ENCODE measurements at places on chromosomes 4 and X.

DNA sequence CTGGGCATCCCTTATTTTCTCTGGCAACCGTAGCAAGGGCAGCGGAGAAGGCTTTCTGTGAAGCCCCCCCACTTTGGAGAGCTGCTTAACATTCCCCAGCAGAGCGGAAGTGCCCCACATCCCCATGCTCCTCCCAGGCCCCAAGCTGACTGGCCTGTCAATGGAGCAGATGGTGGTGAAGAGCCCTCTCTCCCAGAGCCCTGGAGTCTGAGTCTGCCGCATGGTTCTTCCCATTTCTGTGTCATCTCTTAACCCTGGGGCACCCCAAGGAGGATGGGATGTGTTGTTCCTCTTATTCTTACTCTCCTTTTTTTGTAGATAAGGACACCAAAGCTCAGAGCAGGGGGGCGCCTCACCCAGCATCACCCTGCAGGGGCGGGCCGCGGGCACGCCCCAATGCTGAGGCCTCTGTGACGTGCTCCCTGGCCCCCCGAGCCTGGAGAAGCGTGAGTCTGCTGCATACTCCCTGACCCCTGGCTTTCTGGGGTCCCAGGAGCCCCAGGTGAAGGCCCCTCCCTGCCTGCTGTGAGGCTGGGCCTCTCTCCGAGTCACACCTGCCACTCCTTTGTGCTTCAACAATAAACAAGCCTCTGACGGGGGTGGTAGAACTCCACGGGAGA, 35.9 kb downstream of the ADRA2C start:
- no peak for DNase-seq

DNA sequence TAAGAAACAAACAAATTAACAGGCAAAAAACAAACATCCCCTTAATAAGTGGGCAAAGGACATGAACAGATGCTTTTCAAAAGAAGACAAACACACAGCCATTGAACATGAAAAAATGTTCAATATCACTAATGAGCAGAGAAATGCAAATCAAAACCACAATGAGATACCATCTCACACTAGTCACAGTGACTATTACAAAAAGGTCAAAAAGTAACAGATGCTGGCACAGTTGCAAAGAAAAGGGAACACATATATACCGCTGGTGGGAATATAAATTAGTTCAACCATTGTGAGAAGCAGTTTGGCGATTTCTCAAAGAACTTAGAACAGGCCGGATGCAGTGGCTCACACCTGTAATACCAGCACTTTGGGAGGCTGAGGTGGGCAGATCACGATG, 146.1 kb upstream of the NEIL3 start:
- no peak for DNase-seq

- no peak for DNase-seq
These were observed 1780.1 kb downstream of the ARAP2 start for GRCh38 chr4:34464196-34464595.

DNA sequence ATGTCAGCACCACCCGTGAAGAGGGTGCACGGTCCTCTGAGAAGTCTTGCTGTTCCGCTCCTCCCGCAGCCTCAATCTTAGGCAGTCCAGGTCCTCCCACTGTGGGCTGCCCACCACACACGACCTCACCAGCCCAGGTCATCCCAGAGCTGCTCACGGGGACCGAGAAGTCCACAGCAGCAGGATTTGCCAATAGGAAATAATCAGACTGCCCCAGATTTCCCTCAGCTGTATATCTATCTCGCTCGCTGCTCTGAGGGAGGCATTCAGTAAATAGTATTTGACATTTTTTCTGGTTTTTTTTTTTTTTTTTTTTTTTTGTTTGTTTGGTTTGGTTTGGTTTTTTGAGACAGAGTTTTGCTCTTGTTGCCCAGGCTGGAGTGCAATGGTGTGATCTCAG, 83.8 kb downstream of the STOX2 start:
- no peak for DNase-seq

DNA sequence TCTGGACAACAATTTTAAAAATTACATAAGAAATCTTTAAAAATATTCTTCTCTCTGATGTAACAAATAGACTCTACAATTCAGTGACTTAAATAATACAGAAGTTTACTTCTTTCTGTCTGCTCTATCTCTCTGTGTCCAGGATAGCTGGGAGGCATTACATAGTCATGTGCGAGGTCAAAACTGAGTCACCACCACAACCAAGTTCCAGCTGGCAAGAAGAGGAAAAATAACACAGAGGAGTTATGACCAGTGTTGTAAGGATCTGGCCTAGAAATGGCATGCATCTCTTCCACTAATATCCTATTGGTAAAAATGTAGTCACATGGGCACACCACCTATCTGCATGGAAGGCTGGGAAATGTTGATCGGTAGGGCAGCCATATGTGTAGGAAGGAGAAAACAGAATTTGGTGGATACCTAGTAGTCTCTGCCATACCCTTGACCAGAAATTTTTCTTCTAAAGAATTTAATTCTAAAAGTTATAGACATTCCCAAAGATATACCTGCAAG, 39.4 kb upstream of the WDFY3 start:
- DNase-seq = no peak

DNA sequence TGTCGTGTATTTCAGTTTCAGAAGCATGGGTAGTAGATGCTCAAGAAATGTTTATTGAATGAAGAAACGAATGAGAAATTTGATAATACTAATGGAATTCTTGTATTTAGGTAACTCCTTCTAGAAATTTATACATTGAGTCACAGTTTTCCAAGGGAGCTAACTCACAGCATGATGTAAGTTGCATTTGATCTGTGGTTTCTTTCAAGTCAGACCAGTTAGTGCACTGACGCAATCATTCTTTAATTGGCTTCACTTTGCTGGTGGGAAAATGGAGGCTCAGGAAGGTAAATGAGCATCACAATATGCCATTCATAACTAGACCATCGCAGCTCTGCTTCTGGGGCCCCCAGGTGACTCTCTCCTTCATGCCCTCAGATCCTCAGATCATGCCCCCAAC, 17.3 kb upstream of the CWH43 start:
- no peak for DNase-seq

DNA sequence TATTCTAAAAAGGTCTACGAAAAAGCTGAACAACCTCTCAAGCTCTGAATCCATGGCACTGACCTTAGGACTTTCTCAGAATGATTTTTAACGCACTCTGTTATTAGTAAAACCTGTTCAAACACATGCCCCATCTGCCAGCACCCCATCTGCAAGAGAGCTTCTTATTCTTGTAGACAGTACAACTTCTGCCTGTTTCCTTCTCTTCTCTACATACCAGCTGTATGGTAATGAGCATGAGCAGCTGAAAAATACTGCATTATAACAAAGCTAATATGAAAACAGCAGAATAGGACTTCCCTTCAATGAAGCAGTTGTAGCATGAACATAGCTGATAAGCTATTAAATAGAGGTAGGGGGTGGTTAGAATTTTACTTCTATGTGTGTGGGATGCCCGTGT, 167.9 kb downstream of the FBXW7 start:
- DNase-seq = no peak

GRCh38 chr4:81152839-81153713, 61.9 kb downstream of the PRKG2 start:
- DNase-seq = no peak

GRCh38 chr4:186342582-186342981, 76.6 kb downstream of the F11 start:
- DNase-seq = no peak

DNA sequence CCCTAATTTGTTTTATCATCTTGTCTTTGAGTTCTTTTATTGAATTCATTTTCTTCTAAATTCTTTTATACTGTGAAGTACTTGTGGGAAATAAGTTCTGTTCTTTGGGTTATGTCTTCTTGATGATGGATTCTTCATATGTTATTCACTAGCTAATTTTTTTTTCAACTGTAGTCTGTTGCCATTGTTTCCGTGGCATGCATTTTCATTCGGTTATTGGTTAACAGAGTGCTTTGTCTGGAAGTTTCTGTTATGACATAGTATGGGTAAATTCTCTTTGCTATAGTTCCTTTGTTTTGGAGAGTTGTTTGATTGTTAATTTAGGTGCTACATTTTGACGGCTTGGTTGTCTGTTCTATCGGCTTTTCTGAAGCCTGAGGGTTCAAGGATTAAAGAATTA, 184.9 kb upstream of the AADAT start:
- DNase-seq = no peak

DNA sequence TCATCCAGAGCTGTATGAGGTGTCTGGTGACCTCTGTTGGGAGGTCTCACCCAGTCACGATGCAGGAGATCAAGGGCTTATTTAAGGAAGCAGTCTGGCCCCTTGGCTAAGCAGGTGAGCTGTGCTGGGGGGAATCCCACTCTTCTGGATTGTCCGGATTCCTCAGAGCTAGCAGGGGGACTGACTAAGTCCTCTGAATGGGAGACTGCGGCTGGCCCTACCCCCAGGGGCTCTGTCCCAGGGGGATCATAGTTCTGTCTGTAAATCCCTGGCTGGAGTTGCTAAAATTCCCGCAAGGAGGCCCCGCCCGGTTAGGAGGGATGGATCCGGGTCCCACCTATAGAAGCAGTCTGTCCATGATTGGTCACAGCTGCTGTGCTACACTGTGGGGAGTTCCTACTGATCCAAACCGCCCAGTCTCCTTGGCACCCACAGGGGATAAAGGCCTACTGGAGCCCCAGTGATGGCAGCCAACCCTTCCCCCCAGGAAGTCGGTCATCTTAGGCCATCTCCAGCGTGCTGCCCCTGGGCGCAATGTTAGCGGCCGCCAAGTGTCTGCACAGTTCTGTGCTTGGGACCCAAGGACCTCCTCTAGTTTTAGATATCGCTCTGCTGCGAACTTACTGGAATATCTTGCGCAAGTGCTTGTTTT, 118.2 kb upstream of the KLF8 start:
- no peak for DNase-seq

DNA sequence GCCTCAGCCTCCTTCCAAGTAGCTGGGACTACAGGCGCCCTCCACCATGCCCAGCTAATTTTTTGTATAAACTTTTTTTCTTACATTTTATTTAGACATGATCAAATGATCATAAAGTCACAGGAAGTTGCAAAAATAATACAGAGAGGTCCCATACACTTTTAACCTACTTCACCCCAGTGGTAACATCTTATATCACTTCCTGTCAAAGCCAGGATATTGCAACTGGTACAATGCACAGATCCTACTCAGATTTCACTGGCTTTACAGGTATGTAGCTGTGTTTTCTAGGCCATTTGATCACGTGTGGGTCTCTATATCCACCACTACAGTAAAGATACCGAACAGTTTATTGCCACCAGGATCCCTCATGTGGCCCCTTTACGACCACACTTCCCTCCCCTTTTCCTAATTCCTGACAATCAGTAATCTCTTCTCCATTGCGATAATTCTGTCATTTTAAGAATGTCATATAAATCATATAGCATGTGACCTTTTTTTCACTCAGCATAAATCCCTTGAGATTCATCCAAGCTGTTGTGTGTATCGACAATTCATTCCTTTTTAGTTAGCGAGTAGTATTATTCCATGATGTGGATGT, 18.0 kb downstream of the RPS6KA3 start:
- no peak for DNase-seq

Measured in A549 (cell line).